Activated naive CD4-positive, alpha-beta T cell treated with Interleukin-2 at 50 U/mL for 16 hours (primary cell): ENCODE measurements at places on chromosomes 16 and 17.

DNA sequence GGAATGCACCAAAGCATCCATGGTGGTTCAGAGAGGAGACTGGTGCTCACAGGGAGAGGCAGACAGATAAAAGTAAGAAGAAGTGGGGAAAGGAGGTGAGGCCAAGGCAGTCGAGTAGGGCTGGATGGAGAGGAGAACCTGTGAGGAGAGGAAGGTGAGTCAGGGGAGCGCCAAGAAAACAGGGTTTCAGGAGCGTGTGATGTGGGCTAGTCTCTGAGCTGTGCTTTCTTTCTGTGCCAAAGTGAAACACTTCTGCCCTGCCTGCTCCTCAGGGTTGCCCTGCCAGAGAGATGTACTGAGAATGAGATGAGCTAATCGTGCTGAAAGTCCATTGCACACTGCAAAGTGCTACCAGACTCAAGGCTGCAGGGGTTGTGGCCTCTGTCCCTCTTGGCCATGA is 310.7 kb upstream of the CCL2 start:
- no peak for DNase-seq

GRCh38 chr16:66534376-66534799 is 15.5 kb downstream of the TK2 start:
- DNase-seq = no peak

DNA sequence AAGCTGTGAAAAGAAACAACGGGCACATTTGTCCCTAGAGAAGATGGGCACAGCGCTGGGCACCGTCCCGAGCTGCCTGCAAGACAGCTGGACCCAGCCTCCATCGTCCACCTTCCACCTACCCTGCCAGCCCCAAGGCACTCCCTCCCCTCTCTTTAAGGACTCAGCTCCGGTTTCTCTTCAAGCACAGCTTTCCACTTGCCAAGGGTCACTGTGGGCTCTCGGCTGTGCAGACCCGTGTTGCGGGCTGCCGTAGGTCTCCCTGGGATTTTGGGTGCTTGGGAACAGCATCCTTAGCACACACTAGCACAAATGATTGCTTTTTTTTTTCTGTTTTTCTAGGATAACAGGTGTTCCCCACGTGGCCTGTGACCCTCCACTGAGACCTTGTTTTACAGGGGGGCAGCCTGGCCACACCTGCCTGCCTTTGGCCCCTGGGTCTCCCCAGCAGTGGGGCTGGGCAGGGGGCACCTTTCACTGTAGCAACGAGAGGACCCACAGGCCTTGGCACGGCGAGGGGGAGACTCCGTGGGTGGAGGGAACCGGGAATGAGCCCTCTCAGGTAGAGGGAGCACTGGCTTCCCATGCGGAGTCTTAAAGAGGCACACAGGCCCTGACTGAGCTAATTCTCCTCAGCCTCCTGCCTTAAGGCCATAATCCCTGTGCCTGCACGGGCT is 1.4 kb downstream of the CHMP6 start:
- DNase-seq = no peak

DNA sequence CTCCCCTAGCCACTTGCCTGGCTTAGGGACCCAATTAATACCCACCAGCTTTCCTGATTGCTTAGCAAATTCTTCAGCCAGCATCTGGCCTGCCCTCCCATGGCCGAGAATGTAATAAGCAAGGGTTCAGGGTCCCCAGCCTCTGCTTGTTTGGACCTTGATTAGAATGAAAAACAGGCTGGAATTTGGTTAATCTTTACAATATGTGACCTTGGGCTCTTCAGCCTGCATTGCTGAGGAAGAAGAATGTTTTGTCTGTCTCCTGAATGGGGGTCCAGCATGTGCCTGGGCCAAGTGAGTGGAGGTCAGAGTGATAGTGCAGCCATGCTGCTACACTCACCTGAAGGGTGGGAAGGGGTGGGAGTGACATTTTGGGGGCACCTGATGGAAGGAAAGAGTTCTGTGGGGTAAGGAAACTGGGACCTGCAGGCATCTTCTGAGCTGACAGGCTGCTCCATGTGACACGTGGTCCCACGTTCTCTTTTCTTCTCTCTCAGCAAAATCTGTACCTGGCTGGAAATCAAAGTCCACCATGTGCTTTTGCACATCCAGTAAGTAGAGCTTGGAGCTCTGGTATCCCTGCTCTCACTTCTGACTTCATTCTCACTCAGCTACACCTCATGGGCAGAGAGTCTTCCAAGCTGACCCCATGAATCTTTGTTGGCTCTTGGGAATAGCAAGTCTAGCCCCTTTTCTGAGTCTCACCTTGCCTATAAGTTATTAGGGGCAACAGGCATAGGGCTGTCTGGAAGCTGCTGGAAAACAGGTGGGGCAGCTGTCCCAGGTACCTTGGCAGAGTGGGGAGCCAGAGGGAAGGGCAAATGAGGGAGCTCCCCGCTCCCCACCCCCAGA is 5.3 kb downstream of the TMEM106A start:
- DNase-seq = no peak

DNA sequence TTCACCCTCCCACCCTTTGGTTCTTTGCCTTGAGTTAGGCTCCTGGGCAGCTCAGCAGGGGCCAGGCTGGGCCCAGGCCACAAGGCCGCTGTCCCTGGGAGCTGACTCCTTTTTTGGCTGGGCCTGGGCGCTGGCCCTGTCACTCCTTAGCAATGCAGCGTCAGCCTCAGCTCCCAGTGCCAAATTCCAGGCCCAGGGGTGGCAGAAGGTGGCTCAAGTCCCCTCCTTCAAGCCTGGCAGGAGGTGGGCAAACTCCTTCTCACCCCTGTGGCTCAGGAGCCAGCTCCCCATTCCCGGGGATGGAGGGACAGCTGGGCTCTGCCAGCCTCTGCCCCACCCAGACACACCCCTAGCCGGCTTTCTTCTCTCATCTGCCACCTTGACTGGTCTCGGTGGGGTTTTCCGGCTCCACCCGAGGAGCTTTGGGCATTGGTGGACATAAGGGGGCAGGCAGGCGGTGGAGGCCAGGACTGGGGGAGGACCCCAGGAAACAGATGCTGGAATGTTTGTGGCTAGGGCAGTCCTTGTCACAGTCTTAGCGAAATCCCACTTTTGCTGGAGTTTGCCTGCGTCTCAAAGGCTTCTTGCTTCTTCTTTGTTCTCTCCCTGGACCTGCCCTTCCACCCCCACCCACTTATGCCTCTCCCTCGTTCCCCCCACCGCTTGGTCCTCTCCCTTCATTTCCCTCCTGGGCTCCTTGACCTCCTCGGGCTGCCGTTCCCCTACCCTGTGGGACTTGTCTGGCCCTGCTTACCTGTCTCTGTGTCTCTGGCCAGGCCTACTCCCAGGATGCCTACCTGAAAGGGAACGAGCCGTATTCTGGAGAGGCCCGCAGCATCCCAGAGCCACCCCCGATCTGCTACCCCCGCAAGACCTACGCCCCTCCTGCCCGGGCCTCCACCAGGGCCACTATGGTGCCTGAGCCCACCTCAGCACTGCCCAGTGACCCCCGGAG is 37.4 kb downstream of the ARHGAP23 start:
- no peak for DNase-seq

GRCh38 chr16:29816694-29817441 is 916 bp downstream of the PAGR1 start:
- DNase-seq = peak; percentile 62
